Posterior cingulate gyrus (tissue), 11 donors: ENCODE measurements at places on chromosomes 2 and 18.

DNA sequence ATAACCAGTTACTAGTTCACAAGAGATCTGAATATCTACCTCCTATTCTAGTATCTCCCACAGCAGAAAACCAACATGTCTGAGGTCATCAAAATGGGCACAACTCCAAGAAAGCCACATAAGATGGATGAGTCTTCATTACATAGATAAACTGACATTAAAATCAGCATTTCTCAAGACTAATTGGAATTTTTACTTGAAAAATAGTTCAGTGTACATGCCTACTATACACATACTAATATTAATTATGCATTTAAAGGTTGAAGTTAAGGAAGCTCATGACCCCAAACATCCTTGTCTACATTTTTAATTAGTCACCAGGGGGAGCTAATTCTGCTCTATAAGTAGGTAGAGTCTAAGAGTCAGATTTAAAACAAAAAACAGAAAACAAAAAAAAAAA is 41.9 kb downstream of the ZNF521 start:
- DNase-seq: no peak

- DNase-seq: no peak
Measured at GRCh38 chr2:186755066-186755465, 61.2 kb downstream of the FAM171B start.

GRCh38 chr2:121664086-121664485 is 14.8 kb upstream of the CLASP1 start:
- no peak for DNase-seq

DNA sequence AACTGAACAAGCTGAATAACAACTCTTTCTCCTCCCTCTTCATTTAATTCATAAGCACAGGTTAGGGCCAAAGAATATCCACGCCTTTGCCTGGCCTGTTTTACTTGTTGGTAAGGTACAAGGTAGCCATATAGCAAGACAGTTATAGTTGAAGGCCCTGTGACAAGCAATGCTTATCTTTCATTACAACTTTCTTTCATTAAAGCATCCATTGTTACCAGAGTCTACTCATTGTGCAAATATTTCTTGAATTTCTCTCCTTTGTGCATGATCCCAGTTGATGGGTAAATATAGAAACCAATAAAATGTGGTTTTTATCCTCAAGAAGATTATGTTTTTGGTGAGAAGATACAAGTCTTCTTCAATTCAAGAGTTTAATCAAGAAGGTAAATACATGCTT is 140.2 kb downstream of the UBE2E3 start:
- no peak for DNase-seq

- DNase-seq: no peak
Measured at GRCh38 chr2:211751848-211752247, 786.8 kb downstream of the ERBB4 start.

DNA sequence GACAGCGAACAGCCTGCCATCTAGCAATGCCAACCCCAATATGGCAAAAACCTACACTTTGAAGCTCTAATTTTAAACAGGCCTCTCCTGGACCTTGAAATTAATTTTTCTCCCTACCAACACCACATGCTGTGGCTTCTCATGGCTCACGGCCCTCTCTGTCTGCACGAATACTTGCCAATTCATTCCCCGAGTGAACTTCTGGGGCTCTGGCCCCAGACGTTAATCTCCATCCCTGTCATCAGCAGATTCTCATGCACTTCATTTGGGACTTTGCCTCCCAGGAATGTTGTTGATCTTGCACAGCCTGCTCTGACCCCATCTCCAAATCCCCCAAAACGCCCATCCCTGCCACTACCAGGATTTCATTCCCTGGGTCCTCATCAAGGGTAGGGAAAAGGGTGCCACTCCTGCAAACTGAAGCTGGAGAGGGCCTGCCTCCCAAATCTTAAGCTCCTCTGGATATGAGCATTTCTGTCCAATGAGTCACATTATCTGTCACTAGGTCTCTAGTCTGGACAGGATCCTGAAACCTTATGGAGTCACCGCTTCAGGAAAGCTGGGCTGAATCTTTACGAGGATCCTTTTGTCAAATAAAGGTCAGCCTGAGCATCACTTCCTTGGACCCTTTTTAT is 10.4 kb downstream of the FIGLA start:
- DNase-seq: no peak

DNA sequence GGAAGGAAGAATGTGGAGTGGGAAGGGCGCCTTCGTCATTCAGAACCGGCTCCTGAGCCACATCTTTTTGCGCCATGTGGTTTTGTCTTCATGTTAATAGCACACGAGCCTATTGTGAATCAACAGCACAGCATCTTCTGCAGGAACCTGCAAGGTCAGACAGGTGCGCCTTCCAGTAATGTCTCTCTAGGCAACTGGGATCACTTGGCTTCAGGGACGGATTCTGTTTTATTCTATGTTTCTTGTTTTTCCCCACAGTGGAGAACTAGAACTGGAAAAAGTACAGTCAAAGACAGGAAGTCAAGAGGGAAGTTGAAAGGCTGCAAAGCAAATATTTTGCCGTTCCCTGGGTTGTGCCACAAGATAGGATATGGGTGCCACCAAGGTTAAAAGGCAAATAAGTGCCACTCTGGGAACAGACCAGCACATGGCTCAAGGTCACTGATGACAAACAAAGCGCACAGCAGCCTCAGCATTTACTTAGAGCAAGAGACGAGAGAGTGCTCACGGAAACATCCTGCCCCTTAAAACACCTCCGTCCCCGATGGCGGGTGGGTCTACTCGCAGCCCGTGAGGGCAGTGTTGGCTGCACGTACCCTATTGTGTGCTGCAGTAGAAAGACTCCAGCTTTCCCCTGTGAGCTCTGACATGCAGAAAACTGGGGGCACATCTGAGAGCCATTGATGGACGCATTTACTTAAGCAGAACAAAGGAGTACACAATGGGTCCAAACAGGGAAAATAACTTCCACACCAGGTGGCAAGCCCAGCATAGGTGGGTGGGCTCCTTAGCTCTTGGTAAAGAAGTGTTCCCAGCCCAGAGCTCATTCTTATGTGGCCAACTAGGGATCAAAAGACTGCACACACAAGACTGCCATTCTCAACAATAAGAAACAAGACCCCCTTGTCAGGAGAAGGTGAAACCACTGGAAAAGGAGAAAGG is 107.2 kb upstream of the PARD3B start:
- DNase-seq: no peak

- DNase-seq: no peak
Measured at GRCh38 chr2:201228271-201228911, 31.9 kb upstream of the CASP8 start.

- no peak for DNase-seq
Measured at GRCh38 chr2:235300368-235301201, 193.3 kb upstream of the AGAP1 start.

DNA sequence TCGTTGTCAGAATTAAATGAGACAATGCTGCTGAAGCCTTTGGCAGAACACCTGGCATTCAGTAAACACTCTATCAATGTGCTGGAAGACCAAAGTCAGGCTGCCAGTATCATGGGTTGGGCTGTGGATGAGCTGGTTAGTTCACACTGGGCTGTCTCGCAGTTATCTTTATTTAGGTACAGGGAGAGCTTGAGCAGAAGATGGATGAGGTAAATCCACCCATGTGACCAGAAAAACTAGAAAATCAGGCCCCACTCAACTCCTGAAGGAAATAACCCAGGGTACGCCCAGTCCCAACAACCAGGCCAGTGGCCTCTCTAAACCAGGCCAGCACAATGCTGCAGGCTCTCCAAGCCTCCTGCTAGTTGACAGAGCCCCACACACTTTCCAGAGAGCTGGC is 330.3 kb downstream of the TNS1 start:
- no peak for DNase-seq

- no peak for DNase-seq
Measured at GRCh38 chr18:5879479-5879882, 15.8 kb downstream of the TMEM200C start.

- no peak for DNase-seq
Measured at GRCh38 chr2:104975851-104976250, 62.0 kb upstream of the MRPS9 start.

DNA sequence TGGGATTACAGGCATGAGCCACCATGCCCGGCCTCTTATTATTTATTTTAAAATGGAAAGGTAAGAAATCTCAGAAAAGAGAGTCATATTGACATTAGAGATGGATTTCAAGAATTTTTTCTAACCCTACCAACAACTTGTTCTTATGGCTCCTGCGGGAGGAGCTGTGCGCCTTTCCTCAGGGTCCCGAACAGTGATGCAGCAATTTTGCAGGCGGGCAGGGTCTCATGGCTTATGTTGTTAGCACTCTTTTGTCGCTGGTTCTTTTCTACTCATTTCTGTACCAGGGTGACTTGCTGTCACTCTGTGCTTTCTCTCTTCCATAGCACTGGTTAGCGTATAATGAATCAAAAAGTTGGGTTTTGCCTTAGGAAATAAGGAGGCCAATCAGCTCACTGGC is 148.8 kb upstream of the DLGAP1 start:
- DNase-seq: no peak

DNA sequence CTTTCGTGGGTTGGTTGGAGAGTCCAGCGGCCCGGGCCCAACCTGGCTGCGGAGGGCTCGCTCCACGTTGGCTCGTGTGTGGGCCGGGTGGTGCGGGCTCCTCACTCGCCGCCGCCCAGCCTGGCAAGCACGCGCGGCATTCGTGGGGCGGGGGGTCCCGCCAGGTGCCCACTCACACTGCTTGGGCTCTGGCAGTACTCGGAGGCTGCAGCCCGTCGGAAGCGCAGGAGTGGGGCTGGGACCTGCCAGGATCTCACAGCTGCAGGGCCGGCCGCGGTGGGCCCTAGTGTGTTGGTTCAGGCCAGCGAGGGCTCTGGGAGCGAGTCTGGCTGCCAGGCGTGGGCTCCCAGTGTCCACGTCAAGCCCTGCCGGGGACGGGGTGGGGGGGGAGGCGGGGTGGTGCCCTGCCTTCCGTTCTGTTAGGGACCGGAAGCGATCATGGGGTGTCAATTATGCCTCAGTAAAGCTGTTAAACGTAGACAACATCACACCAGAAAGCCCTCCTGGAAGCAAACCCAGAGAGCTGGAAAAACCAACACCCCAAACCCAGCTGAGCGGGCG is 1.0 kb upstream of the HS6ST1 start:
- no peak for DNase-seq

DNA sequence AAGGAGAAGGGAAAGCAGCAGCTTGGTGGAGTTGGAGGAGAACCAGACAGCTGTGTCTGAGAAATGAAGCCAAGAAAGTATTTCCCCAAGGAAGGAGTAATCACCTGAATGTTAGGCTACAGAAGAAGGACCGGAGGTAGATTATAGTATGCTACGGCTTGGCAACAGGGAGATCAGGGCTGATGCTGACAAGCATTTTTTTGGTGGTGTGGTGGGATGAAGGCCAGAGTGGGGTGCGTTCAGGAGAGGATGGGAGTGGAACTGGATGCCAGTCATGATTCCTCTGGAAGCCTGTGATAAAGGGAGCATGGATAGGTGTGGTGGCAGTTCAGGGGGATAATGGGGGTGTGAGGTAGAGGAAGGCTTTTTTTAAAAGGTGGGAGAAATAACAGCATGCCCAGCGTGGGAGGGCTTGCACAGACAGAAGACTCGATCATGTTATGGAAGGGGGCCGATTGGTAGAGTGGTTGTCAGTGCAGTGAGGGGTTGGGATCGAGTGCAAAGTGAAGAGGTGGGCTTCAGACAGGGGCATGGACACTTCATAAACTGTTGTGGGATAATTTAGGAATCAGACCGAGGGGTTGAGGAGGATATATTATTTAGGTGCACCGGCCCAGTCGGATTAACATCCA is 5.6 kb downstream of the CEP192 start:
- DNase-seq: no peak

DNA sequence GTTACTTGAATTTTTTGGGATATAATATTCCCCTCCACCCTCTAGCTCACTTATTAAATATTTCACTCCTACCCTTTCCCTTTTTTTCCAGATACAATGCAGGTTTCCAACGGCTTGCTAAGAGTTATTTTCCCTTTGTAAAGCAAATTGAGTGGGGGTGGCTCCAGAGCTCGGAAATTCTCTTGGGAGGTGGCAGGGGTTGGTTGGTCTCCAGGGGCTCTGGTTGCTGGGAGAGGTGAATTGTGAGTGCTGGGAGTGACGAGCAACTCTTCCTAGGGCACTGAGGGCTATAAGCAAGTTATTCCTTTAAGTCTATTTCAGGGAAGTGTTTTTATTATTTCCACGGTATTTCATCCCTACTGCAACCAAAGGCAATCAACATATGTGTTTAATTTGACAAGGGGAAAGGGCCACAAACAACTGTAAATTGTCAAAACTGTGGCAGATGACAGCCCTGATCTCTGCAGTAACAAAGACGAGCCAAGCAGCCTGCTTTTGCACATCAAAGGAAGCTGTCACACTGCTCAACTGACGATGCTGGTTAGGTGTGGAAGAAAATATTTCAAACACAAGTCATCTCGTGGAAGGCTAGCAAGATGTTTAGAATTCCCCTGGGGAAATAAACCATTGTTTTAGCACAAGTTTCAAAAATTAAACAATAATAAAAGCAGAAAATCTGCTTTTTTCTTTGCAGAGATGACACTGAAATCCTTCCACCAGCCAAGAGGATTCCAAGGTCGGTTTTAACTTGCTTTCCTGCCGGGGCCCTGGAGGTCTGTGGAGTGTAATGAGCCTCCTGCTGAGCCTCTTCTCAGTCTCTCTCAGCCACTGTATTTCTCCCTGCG is 34.8 kb upstream of the ASXL2 start:
- DNase-seq: no peak

DNA sequence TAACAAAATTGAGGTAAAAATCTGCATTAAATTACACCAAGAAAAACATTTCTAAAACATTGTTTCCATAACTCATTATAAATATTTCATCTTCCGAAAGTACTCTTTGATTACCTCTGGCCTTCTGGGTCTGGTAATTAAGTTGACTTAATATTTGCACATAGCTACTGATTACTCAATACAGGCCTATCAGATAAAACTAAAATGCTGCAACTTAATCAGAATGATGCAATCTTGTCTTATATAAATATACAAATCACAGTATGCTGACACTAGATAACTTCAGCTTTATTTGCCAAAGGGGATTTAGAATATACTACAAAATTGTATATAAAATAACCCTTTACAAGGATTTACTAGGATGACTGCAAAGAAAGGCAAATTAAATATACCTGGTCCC is 49.3 kb downstream of the SLC35F5 start:
- no peak for DNase-seq

DNA sequence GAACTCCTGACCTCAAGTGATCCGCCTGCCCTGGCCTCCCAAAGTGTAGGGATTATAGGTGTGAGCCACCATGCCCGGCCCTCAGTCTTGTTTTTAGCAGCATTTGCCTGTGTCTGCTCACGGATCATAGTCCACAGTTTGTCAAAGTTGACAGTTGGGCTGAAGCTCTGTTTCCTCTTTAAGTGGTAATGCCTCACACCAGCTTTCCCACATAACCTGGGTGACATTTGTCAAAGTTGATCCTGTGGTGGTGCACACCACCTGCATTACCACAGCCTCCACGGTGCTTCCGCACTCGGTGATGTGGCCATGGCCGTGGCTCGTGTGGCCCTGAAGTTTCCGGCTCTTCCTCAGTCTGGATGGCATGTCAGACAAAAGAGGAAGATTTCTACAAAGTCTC is 27.1 kb downstream of the RAB31 start:
- DNase-seq: no peak

DNA sequence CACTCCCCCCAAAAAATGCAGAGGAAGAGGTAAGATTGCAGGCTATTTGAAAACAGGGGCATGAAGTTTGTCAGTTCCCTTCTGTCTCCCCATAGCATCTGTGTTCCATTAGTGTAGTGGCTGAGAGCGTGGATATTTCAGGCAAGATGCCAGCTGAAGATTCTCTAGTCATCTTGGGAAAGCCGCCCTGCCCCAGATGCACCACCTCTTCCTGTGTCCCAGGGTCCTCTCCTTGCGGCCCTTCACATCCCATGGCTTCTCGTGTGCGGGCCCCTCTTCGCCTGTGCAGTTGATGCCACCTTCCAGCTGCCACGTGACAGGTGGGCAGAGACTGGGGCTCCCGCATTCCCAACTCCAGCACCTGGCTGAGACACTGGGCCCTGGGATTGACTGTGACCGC is 16.1 kb downstream of the TMEM127 start:
- no peak for DNase-seq
